Activated CD4-positive, alpha-beta T cell treated with anti-CD3 and anti-CD28 coated beads, Interleukin-2, Interleukin-6, amounts not matched to agents 100 ng/mL and 50 ng/mL, durations not matched to agents 16 hours and 8 hours (primary cell): ENCODE measurements at places on chromosomes 1 and 21.

- no peak for DNase-seq
Measured at GRCh38 chr1:204041232-204041767, 31.6 kb upstream of the SOX13 start.

DNA sequence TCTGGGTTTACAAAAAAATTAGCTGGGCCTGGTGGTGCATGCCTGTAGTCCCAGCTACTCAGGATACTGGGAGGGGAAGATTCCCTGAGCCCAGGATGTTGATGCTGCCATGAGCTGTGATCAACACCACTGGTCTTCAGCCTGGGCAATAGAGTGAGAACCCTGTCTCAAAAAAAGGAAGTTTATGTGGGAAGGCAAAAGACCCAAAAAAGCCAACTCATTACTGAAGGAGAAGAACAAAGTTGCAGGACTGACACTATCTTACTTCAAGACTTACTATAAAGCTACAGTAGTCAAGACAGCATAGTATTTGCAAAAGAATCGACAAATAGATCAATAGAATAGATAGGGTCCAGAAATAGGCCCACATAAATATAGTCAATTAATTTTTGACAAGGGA is 9.2 kb upstream of the PTGS2 start:
- DNase-seq = no peak

- DNase-seq = peak; percentile 82
Measured at GRCh38 chr1:174968750-174969244, 30.9 kb upstream of the CACYBP start.

GRCh38 chr1:3539707-3540425 is 71.4 kb downstream of the MEGF6 start:
- DNase-seq = no peak

DNA sequence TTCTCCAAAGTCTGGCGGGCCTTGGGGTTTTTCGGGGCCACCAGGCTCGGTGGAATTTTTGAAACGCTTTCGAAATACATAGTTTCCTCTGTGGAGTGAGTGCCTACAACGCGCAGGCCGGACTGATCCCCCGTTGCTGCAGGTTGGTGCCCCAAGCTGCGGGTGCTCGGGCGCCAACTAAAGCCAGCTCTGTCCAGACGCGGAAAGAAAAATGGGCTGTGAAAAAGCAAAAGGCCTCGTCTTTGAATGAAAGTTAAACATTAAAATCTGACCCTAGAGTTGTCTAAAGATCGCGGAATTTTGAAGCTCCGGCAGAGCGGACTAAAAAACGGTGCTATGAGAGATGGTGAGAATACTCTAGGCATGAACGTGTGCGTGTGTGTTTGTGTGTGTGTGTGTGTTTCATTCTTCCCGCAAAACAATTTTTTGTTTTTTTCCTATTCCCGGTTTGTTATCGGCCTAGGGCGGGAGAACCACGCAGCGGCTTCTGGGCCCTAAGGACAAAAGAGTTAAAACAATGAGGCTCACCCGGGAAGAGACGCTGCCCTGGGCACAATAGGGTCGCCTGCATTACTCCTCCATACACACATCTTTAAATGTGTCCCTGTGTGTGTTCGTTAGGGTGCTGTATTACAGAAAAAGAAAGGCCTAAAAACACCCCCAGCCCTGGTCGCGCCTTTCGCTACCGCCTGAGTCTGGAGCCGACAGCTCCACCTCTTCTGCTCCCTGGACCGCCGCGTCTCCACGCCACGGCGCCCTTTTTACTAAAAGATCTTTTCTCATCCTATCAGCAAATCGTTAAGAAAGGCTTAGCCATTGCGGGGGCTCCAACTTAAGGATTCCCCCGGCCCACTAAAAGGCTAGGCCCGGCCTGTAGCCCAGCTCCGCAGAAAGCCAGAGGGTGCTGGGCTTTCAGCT is 3.2 kb downstream of the TBX15 start:
- no peak for DNase-seq

GRCh38 chr1:179745131-179745611 is 2.1 kb downstream of the FAM163A start:
- DNase-seq = no peak

GRCh38 chr1:9088807-9089206 is 19.4 kb upstream of the SLC2A5 start:
- no peak for DNase-seq

GRCh38 chr1:25724201-25724600 is 75.8 kb upstream of the SELENON start:
- no peak for DNase-seq

DNA sequence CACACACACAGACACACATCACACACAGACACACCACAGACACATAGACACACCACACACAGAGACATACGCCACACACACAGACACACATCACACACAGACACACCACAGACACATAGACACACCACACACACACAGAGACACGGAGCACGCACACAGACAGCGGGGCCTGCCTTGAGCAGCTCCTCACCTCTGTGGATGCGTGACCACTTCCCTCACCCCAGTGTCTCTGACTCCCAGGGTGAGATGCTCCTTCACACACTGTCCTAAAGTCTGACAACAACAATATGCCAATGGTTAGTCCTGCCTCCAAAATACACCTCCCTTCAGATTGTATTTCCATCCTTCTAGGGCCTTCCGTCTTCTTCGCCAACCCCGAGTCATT is 48.2 kb downstream of the IER5 start:
- DNase-seq = no peak

DNA sequence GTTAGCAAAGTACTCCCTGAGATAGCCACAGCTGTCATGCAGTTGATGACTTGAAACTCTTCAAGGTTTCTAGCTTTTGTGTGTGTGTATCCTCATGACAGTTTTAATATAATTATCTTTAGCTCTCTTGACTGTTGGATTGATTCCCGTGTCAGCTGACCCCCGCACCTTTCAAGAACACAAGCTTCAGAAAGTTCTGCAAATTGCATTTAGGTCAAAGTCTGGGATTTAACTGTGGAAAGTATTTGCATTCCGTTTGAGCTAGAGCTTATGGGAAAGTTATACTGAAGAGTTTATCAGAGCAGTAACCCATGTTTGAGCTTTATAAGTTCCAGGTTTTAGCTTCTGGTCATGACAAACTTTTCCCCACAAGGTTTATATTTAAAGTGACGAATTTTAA is 380.1 kb upstream of the CHRM3 start:
- no peak for DNase-seq

- DNase-seq = no peak
Measured at GRCh38 chr1:230878591-230878990, 10.3 kb upstream of the C1orf198 start.

DNA sequence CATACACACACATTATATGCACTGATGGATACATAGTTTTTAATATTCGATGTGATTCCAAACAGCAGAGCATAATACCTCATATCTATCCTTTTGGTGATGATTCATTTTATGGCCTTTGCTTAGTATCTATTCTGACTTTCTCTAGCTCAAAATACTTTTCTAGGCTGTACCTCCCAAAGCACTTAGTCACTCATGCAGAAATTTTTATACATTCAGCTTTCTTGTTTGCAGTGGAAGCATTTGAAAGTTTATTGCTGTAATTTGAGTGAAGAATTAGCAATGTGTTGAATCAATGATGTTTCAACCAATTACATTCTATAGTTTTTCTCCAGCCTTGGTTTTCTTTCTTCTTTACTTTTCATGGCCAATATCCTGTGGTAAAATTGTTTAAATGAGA is 66.7 kb downstream of the LBR start:
- DNase-seq = no peak

DNA sequence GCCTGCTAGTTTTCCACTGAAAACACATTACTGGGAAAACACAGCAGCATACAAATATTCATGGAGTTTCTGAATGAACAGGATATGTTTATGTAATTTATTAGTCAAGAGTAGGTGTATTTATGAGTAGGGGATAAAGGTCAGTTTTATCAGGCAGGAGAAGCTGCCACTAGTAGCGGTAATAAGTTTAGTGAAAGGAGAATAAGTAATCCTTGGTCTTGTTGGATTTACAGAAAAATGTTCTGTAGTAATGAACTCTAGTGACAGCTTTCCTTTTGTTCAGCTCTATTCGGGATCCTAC is 1.2 kb downstream of the MAST2 start:
- no peak for DNase-seq

DNA sequence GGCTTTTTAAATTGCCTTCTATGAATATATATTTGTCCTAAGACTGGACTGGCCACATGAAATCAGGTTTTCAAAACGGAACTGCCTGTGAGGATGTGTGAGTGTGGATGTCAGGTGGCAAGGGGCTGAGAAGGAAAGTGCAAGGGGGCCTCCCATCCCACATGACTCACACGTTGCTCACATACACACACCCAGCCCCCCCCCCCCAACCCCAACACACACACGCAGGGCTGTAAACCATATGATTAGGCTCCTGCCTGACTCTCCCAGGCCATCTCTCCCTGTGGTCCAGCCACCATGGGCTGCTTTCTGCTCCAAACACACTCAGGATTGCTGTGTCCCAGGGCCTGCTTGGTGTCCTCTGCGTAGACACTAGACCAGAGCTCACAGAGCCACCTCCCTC is 22.4 kb downstream of the DEGS1 start:
- peak; percentile 60 for DNase-seq

DNA sequence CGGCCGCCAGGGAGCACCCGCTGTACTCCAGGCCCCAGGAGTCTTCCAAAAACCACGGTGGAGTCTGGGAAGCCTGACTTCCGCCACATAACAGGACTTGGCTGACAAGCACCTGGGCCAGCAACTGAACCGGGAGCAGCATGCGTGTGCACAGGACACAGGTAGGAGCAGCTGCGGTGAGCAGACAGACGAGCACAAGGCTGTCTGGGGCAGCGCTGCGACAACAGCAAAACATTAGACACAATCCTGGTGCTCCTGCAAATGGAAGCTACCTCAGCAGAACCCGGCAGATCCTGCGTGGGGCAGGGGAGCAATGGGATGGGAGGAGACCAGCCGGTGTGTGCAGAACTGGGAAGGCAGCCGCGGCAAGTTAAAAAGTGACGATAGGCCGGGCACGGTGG is 80.4 kb downstream of the NPHP4 start:
- DNase-seq = no peak

DNA sequence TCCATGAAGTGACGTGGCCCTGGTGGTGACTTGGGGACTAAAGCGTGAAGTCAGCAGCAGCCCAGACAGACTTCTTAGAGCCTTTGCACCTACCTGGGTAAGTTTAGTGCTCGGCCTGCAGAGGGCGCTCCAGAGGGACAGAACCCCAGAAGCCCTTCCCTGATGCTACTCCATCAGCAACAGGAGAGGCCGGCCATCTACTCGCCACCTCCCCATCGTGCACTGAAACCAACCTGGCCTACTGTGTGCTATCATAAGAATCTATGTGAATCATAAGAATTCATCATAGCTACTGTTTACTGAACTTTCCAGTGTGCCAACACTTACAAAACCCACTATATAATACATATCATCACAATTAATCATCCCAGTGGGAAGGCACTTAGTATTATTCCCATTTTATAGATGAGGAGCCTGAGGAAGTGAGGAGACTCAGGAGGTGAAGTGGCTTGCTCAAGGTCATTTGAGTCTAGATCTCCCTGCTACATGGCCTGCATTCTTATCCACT is 7.9 kb upstream of the EDN2 start:
- peak; percentile 71 for DNase-seq

- no peak for DNase-seq
Measured at GRCh38 chr1:15885701-15886610, 38.4 kb downstream of the SPEN start.

DNA sequence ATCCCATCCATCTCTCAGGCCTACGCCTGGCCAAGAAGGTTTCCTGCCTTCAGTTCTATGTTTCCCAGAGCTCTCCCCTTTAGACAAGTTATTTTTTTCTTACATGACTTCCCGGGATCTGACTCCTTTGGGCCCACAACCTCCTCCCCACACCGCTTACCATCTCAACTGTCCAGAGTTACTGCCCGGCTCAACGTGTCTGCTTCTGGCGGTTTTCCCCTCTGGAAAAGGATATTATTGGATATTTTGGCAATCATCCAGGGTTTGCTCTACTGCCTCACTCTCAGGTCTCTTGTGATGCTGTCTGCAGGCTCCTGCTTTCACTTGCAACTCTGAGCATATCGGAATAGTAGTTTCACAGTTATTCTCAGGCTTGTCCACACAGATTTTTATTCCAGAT is 318.2 kb upstream of the CAMK1G start:
- no peak for DNase-seq

GRCh38 chr1:20126806-20127440 is 7.6 kb upstream of the PLA2G2D start:
- DNase-seq = no peak

DNA sequence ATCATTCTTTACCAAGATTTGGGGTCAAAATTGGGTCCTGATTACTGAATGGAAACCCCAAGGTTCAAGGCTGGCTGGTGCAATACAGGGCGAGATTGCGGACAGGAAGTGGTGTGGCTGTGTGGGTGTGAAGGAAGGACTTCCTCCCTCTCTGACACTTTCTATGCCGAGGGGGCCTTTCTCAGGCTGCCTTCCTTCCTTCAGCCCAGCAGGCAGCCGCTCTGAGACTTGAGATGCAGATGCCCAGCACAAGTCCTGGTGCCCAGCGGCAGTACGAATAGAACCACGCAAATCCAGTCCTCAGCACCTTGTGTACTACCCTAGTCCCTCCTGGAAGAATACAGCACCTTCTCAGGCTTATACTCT is 16.3 kb downstream of the BATF3 start:
- peak; percentile 92 for DNase-seq

DNA sequence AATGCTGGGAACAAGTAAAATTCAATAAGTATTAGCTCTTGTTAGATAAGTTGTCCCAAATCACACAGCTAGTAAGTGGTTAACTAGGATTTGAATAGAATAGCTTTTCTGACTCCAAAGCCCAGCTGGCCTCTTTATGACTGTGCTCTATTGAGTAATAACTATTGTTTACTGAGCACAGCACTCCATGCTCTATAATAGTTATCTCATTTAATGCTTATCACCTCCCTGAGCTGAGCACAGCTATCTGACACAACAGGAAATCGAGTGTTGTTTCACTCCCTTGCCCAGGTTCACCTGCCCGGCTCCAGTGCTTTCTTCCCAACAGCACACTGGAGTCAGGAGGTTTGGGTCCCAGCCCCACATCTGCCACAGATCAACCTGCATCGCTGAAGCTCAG is 38.8 kb upstream of the STMN1 start:
- DNase-seq = peak; percentile 5

GRCh38 chr21:33531007-33531406 is 10.9 kb downstream of the GART start:
- DNase-seq = no peak

DNA sequence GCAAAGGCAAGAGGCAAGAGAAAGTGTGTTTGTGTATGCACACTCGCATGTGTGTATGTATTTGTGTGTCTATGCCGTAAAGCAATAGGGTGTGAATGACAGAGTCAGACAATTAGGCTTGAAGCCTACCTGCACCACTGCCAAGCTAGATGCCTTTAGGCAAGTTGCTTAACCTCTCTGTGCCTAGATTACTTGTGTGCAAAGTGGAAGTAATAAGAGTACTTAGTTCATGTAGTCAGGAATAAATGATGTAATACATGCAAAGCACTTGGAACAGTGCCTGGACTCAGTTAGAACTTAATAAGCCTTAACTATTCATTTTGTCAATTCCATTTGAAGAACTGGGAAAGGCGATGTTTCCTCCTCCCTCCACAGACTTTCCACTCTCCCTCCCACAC is 31.7 kb downstream of the LAMB3 start:
- no peak for DNase-seq

- DNase-seq = no peak
Measured at GRCh38 chr1:232282498-232282897, 347.4 kb downstream of the SIPA1L2 start.
